ENCODE measurements at places on chromosomes 2 and 18. TPM values are rescaled to one million over a fixed set of nuclear protein-coding genes. Genes with fewer than 3 reads are reported as not detected.

GRCh38 chr18:79356435-79356834, 39.3 kb upstream of the NFATC1 start:
- no peak for DNase-seq

DNA sequence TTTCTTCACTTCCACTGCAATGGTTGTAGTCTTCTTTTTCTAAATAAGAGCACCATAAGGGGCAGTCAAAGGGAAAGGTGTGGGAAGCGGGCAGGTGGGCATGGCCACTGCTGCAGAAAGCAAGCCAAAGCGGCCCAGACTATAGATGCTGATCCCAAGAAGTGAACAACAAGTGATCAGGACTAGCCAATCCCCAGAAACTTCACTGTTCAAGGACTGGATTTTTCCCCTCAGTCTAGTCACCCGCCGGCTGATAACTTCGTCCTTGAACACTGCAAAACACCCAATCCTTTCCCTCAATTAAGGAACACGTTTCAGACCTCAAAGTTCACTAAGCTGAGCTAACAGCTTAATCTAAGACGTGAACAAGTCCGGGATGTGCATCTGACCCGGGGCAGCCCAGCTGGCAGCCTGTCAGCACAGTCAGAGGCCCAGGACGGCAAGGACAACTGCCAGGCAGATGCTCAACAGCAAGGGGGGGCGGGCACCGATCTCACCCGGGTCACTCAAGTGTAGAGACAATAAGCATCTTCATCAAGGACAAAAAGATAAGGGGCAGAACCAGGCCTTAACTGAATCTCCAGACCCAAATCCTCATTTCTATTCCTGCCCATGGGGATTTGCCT, 59.8 kb downstream of the HDLBP start:
- DNase-seq, result peak; percentile 85

DNA sequence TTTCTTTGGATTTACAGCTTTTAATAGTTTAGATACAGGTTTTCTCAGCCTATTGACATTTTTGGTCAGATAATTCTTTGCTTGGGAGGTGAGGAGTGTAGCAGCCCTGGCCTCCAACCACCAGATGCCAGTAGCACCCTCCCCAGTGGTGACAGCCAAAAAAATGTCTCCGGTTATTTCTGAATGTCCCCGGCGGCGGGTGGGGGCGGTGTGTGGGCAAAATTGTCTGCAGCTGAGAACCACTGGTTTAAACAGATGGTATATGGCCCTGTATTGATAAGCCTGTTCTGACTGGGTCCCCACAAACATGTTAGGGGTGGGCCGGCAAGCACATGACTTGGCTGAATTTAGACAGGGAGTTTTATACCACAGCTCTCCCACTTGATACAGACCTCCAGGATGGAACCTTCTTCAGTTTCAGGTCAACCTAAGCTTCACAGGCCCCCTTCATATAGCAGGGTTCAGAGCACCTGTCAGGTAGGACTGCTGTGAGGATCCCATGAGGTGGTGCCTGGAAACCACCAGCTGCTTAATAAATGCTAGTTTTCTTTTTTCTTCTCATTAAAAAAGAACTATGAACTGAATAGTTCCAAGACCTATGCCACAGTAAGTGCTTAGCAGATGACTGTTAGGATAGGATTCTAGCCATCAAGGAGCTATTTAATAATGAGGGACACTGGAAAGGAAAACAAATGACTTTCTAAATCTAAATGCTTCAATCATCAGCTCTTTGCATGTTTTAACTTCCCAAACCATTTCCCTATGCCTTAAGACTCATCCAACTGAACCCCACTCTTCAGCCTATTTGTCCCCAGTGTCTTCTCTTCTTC, 18.1 kb downstream of the LPIN2 start:
- DNase-seq, result no peak

DNA sequence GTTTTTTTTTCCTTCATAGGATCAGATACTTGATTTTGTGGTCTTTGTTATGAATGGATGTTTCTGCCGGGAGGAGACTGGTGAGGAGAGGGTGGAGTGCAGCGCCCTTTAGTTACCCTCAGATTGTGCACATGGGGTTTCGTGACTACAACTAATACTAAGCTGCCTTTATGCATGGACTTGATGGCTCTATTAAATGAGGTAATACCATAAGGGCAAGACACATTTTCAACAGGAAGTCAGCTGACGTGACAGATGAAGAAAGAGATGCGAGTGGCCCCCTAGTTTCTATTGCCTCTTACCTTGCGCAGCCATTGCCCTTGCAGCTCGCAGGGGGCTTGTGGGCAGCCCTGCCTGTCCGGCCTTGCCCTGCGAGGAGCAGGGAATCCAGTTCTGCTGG, 24.4 kb downstream of the ZNF407 start:
- DNase-seq, result no peak

DNA sequence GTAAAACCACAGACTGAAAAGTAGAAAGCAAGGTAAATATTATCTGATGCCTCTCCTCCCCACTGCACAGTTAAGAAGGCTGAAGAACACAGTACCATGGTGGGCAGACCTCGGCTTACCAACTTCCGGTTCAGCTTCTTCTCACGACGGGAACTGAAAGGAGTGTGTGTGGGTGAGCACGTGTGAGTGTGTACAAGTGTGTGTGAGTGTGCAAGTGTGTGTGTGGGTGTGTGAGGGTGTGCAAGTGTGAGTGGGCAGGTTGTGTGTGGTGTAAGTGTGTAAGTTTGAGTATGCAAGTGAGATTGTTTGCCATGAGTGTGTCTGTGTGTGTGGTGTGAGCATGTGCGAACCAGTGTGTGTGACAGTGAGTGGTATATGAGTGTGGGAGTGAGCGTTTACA, 103.5 kb downstream of the ADD2 start:
- DNase-seq, result no peak

- no peak for DNase-seq
Observed at GRCh38 chr2:233638836-233639235, 2.6 kb downstream of the UGT1A10 start.

GRCh38 chr2:95109260-95109659, 12.3 kb downstream of the MRPS5 start:
- no peak for DNase-seq

DNA sequence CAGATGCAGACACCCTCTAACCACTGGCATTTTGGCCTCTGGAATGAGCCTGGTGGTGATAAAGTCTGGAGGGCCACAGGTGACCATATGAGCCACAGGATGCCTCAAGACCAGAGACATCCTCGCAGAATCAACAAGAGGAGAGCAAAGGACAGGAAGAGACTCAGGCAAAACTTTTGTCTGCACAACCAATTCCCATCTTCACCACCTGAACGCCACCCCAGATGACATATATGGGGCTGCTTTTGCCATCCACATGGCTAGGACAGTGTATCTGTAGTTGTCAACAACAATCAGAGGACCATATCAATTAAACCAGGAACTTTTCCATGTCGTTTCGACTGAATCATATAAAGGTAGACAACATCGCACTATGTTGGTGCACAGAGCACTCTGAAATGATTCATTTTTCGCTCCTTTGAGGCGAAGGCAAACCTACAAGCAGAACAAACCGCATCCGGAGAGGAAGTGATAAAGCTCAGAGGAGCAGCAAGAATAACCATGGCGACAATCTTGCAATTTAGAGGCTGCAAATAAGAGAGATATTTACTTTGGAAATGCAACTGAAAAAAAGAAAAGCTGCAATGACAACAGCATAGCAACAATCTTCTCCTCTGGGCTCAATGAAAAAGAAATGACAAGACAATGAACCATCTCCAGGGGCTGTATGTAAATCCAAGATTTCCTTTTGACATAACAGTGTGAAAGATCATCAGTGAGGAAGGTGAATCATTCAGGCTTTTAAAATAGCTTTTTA, 204.5 kb downstream of the ARL4C start:
- DNase-seq, result no peak

DNA sequence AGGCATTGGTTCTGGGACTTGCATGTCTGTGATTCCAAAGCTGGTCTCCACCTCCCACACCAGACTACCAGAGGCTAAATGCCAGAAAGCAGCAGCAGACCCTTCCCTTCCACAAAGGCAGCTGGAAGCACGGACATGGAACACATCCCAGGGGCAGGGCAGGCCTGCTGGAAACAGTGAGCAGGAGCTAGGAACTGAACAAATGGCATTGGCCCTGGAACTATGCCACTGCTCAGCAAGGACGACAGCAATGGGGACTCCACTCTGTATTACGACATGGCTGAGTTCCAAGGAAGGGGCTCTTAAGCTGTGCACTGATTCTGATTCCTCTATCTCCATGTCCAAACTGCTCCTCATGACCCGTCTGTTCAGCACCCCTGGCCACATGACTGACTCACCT, 77.8 kb upstream of the TFCP2L1 start:
- no peak for DNase-seq

GRCh38 chr2:218168635-218169462, 2.1 kb upstream of the CXCR1 start:
- peak; percentile 53 for DNase-seq

DNA sequence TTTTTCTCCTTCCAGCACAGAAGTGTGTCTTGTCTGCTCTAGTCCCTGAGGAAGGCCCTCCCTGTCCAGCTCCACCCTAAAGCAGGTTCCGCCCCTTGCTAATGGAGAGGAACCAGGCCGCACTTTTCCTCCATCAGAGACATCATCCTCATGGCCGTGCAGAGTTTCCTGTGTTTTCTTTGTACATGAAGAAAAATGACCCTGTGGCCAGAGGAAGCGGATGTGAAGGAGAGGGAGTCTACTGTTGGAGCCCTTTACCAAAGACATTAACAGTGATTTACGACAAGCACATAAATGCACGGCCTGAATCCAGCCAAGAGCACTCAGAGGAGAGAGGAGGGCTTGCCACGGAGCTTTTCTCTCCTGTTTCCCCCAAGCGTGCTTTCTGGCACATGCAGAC, 109.5 kb downstream of the RNF144A start:
- DNase-seq, result no peak

DNA sequence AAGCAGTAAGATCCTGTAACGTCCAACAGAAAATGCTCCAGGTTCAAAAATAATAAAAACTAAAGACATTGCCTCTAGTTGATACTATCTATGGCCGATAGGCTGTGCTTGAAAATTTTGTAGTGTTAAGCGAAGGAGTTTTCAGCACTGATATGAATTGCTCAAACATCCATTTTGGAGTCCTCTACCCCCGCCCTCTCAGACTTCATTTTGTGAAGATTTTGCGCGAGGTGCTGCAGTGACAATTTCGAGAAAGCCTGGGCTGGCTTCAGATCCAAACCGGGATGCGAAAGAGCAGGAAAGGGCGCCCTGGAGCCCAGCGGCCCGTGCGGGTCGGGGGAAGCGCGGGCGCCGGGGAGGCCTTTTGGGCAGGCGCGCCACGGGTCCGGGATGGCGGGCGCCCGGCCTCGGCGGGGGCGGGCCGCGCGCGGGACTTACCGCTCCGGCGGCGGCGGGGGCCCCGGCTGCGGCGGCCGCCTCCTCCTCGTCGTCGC, 1.8 kb downstream of the SP3 start:
- DNase-seq, result no peak

DNA sequence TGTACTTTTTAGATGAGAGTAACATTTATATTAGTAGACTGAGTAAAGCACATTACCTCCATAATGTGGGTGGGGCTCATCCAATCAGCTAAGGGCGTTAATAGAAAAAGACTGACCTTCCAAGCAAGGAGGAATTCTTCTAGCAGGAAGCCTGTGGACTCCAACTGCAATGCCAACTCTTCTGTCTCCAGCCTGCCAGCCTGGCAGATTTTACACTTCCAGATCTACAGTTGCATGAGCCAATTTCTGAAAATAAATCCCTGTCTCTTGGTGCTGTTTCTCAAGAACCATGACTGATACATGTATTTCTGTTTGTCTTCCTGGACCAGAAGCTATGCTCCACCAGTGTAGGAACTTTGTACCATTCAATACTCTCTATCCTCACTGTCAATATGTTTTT, 69.0 kb upstream of the LMAN1 start:
- DNase-seq, result no peak

- DNase-seq, result no peak
Observed at GRCh38 chr2:69720404-69720803, 21.5 kb upstream of the ANXA4 start.

GRCh38 chr2:113237604-113238160, 41.0 kb downstream of the PAX8 start:
- no peak for DNase-seq

DNA sequence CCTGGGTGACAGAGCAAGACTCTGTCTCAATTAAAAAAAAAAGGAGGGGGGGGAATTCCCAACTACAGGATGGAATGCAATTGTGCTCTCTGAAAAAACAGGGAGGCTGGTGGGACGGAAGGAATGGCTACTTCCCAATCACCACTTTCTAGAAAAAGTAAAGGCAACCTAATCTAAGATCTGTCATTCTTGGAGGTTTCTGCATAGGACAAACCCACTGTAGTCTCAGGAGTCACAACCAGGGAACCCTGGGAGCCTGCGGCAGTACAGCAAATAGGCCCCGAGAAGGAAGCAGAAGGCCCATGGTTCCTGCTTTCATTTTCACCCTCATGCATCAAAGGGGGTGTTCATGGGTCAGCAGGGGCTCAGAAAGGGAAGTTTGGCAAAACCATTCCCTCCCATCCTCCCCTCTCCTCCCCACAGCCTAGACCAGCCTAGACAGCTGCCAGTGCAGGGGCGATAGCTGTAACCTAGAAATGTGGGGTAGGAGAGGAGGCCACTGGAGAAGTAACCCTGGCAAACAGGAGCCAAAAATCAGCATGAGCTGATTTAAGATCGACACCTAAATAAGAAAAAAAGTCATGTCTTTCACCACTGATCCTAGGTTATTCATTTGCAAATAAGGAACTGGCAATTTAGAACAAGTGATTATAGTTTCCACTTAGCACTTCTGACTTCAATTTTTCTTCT, 48.0 kb downstream of the TRABD2A start:
- DNase-seq, result no peak

- DNase-seq, result no peak
Observed at GRCh38 chr2:12721566-12722446, 5.1 kb downstream of the TRIB2 start.

DNA sequence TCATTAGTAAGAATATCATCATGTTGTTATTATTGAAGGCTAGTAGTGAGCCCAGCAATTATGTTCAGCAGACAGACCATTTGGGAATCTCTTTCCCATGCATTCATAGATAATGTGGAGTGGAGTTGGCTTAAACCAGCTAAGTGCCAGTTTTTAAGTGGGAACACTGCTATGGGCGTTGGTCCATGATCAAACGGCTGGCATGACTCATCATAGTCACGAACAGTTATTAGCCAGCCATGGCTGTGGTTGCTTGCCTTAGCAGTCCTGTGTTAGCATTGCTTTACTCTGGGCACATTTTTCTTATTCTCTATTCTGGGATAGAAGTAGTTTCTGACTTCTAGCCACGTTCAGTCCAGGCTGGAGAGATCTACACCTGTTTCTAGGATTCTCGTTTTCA, 17.7 kb downstream of the EIF4E2 start:
- no peak for DNase-seq

- no peak for DNase-seq
Observed at GRCh38 chr2:35114765-35115164, 1240.8 kb upstream of the CRIM1 start.

GRCh38 chr18:41939326-41939725, 15.7 kb upstream of the PIK3C3 start:
- DNase-seq, result no peak

GRCh38 chr2:237435844-237436587, 22.1 kb upstream of the COL6A3 start:
- no peak for DNase-seq

ANKRD39 gene
- 14.2 TPM for total RNA-seq

SERPINB7 gene
- total RNA-seq, result 0.23 TPM

ATOH8 gene
- total RNA-seq, result 37.7 TPM

RBFA gene
- 15.8 TPM for total RNA-seq

UCN gene
- total RNA-seq, result 2.8 TPM

SERPINB8 gene
- total RNA-seq, result 9.6 TPM

CTAGE1 gene
- not detected for total RNA-seq
